NCI-H345 (cell line): ENCODE measurements at places on chromosomes 16 and 17.

- no peak for DNase-seq
These were observed 8.7 kb downstream of the USB1 start for GRCh38 chr16:58009856-58010416.

GRCh38 chr17:42850954-42851353 lies at the start of gene AOC3:
Gene AOC3, plus strand, starts transcription at chr17:42851199. Its CDS starts 145 bp downstream, at chr17:42851344.
- DNase-seq: no peak

DNA sequence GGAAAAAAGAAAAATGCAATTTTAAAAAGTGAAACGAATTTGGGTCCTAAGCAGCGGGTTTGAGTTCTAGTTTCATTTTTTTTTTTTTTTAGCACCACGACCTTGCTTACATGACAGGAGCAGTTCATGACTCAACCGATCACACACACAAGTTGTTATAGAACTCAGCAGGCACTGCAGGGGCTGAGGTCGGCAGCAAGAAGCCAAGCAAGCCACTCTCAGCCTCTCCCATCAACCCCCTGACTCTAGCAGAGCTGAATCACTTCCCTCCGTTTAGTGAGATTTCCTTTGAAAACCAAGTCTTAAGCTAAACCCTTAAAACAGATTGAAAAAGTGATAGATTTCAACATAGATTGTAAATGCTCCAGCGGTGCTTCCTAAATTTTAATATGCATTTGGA lies 520.8 kb downstream of the HAPSTR1 start:
- no peak for DNase-seq

DNA sequence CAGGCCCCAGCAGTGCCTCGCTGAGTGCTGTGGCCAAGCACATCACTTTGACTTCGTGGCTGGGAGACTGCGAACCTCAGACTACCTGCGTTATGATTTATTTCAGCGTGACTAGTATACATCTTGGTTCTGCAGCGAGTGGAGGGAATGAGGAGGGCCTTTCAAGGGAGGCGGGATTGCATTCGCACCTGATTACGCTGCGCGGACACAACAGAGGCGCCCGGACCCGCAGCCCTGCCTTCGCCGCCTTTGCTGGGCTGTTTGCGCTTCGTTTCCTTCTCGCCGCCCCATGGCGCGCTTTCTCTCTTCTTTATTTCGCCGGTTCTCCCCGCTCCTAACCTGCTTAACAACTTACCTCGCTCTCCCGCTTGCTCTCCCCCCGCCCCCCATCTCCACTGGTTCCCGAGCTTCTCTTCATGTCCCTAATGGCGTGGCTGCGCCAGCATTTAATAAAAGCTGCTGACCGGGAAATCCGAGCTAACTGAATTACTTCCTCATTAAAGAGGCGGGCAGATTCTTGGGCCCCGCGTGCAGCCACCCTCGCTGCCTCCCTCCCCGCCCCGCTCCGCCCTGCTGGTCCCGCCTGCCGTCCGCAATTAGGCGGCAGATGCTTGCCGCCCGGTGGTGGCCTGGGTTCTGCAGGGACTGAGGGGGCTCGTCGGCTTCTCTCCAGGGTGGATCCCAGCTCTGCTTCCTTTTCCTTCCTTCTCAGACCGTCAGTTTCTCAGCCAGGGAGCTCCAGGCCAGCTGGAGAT lies 257.6 kb upstream of the SDK2 start:
- DNase-seq: no peak

DNA sequence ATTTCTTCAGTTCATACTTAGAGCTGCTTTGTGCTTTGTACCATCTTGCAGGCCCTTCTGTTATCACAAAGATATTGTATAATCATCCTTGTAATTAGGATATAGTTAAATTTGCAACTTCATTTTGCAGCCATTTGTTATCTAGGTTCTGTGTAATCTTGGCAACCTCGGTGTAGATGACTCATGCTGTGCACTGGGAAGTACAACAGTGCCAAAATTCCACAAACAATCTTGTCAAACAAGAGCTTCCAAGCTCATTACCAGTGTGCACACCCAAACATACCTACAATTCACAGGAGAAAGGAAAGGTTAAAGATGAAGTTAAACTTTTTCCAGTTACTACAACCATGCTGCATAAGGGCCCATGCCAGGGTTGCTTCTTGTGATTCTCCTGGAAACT lies 1231.8 kb downstream of the CDH11 start:
- no peak for DNase-seq

DNA sequence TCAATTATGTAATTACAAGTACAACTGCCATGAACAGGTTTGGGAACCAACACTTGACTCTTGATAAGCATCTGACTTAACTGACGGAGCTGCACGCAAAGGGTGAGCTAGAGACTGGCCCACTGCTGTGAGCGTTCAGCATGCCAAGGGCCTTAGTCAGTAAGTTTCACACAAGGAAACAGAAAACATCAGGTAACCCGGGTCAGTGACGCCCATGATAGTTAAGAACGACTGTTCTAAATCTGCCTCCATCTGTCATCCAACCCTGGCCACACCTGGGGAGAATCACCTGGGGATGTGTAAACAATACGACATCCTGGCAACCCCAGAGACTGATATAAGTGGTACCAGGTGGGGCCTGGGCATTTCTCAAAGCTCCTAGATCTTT lies 12.3 kb downstream of the SMIM5 start:
- DNase-seq: peak; percentile 87

- DNase-seq: no peak
These were observed 63.5 kb downstream of the CRISPLD2 start for GRCh38 chr16:84883301-84883700.

- no peak for DNase-seq
These were observed 5.4 kb downstream of the DYNLL2 start for GRCh38 chr17:58088624-58089023.

DNA sequence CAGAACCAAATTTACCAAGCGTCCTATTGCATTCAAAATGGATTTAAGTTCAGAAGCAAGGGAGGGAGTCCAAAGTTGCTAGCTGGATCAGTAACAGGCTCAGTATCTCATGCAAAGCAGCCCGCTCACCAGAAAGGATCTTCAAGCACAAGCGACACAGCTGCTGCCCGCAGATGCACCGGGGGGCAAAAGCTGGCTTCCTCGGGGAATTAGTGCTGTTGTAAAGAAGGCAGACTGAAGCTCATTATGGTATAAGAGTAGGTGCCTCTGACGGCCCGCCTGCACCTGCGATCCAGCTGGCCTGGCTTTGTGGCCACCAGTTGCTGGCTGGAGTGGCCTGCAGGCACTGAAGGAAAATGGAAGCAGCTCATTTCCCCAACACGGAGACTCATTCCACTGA lies 128.4 kb upstream of the RCVRN start:
- DNase-seq: no peak

- no peak for DNase-seq
These were observed 55.7 kb upstream of the HAS3 start for GRCh38 chr16:69049603-69050375.

DNA sequence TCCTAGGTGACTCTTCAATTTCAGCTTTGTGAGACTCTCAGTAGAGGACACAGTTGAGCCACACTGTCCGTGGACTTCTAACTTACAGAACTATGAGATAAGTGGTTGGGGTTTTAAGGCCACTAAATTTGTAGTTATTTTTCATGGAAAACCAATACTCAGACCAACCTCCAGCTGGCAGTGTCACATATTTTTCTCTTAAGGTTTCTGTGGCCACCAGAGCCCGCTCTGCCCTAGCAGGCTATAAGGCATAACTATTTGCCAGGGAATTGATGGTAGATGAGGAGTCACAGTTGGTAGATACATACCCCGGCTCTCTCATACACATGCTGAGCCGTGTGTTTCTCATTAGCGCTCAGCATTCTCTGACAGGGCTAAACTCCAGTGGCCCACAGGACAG lies 336.8 kb upstream of the MON1B start:
- DNase-seq: no peak

DNA sequence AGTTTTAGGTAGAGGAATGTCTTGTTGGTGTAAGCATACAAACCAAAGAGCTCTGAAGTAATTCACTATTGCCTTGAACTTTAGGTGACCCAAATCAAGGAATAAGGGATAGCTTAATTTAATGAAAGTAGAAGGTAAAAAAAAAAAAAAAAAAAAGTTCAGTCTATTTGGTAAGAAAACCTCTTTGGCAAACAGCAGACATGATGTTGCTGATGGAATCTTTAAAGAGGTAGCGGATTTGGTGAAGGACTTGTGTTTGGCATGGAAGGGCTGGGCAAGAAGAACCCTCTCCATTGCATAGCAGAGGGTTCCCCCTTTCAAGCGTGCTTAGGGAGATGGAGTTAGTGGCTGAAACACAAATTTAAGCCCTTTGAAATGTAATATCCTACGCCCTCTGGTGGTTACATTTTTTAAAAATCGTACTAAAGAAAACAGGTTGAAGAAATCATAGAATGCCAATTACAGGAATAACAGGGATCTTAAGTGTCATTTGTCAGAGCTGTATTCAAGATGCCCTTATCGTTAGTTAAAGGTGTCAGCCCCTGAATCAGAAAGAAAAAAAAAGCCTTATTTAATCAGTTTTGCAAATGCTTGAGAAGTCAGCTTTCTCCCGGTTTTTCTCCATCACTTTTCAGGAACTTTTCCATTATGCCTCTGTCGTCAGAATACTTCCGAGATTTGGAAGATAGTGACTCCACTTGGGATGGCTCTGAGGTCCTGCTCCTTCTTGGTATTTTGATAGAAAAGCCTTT lies 383.1 kb downstream of the KCNJ2 start:
- DNase-seq: peak; percentile 53

- DNase-seq: no peak
These were observed 34.7 kb downstream of the KIAA0513 start for GRCh38 chr16:85062323-85062722.

DNA sequence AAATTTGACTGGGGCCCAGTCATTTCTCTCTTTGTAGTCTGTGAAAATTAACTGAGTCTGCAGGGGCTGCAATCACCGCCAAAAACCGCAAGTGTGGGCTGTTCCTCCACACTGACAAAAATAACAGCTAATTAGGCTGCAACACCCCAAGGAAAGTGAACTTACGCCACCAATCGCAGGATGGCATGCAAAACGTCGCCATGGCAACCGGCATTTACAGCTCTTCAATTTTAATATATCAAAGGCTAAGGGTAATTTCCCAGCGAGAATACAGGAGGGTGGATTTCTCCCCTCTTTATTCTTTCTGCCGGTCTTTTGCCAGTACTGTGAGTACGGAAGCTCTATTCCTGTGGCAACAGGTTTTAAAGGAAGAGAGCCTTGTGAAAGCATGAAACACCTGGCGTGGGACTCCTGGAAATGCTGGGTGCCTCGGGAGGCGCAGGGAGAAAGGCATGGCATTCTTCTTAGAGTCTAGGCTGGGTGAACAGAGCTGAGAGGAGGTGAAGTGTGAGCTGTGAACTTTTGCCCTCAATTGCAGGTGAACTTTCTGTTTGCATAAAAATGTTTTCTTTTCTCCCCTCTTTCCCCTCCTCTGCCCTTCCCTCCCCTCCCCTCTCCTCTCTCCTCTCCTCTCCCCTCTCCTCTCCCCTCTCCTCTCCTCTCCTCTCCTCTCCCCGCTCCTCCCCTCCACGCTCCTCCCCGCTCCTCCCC lies 399.7 kb downstream of the XYLT1 start:
- DNase-seq: no peak

GRCh38 chr16:5615868-5616642 lies 518.5 kb upstream of the EEF2KMT start:
- DNase-seq: peak; percentile 3

DNA sequence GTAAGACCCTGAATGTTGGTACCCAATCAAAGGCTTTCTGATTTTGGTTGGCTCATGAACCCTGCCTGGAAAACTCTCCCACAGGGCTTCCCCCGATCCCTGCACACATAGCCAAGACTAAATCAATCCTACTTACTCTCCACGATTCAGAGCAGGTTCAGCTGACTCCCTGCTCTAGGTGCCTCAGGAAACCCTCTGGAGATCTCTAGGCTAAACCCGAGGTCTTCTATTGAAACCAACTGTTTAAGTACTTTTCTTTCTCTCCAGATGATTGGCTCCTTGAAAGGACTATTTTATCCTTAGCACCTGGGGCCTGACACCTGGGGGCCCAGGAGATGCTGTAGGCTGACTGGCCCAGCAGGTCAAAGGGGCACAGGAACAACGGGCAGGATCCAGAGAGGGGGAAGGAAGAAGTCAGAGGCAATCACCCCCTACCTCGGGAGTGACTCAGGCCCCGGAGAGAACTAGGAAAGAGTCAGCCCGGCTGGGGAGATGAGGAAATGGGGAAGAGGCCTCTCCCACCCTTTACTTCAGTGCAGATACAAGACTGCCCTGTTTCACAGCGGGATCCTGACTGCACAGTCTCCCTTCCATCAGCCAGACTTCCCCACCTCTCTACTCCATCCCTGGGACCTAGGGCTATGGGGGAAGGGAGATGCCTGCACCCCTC lies 2.0 kb downstream of the TBC1D10B start:
- DNase-seq: no peak

- no peak for DNase-seq
These were observed 100.2 kb downstream of the CMIP start for GRCh38 chr16:81544700-81545271.

GRCh38 chr17:40015005-40015997 lies at the start of gene CSF3:
Gene CSF3, plus strand, starts transcription at chr17:40015440. Its CDS starts 35 bp downstream, at chr17:40015475.
- DNase-seq: peak; percentile 23

- DNase-seq: no peak
These were observed 54.4 kb upstream of the RPL38 start for GRCh38 chr17:74148901-74149596.

GRCh38 chr16:73793260-73793659 lies 503.4 kb upstream of the PSMD7 start:
- no peak for DNase-seq

GRCh38 chr16:27547134-27547533 lies 2.6 kb downstream of the GTF3C1 start:
- no peak for DNase-seq

- peak; percentile 44 for DNase-seq
These were observed 8.3 kb upstream of the HOXB2 start for GRCh38 chr17:48553190-48553547.

GRCh38 chr17:38867179-38867967 lies 2.5 kb upstream of the LASP1 start:
- peak; percentile 82 for DNase-seq

DNA sequence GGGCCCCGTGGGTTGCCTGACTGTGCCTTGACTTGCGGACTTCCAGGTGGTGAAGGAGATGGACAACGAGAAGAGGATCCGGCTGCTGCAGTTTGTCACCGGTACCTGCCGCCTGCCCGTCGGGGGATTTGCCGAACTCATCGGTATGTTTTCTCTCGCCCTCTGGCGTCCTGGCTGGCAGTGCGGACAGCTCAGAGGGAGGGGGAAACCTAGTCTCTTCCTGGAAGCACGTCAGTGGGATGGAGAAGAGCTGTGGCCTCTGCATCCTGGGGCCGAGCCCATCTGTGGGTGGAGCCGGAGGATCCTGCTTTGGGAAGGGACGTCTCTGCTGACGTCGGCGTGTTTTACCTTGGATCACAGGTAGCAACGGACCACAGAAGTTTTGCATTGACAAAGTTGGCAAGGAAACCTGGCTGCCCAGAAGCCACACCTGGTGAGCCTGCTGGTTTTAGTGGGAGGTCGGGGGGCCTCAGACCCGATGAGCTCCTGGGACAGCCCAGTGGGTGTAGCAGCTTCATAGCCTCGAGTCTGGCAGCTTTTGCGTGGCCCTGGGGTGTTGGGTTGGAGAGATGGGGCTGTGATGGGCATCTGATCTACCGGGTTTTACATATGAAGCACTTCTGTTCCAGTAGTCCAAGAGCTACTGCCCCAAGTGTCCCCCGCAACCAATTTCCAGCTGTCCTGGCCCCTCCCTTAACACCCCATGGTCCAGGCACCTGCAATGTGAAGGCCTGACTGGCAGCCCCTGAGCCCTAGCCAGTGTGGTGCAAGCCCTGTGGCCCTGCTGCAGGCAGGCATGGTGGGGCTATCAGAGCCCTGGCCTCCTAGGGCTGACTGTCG lies 11.9 kb upstream of the CLEC18A start:
- DNase-seq: no peak

GRCh38 chr17:48575066-48575582 lies 3.0 kb downstream of the HOXB4 start:
- no peak for DNase-seq

GRCh38 chr16:85573045-85573695 lies 40.0 kb upstream of the GSE1 start:
- DNase-seq: no peak
